ENCODE measurements at places on chromosomes 7 and 10.

- no peak for DNase-seq
These were observed 61.1 kb upstream of the CCDC71L start for GRCh38 chr7:106721816-106722785.

DNA sequence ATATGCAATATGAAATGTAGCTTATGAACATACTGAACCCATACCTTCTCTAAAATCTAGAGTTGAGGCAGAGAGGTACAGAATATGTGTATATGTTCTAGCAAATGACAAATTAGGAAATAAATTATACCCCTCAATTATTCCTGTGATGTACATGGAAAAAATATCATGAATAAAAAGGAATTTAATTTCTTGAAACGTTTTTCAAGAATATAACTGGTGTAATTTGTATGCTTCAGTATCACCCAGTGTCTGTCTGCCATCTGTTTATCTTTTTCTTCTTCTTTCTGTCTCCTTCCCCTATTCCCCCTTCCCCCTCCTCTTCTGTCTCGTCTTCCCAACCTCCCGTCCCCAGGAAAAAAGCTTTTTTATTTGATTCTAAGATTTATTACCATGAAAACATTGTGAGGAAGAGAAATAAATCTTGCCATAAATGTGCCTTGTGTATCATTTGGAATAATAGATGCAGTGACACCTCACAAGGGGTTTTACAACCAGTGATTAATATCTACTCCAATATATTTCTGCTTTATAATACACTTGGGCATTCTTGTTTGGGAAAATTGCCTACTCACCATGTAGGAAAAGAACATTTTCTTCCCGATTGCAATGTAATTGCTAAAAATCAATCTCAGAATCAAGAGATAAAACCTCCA lies 12.2 kb downstream of the LANCL2 start:
- no peak for DNase-seq

GRCh38 chr10:127612-128432 lies 7.4 kb upstream of the ZMYND11 start:
- peak; percentile 48 for DNase-seq

- DNase-seq, result no peak
These were observed 22.6 kb downstream of the CHCHD3 start for GRCh38 chr7:133059263-133059662.

All from activated CD4-positive, alpha-beta memory T cell treated with anti-CD3 and anti-CD28 coated beads, Interleukin-2, amount 10 ng/mL, durations not matched to agents 7 days and 5 days (primary cell).